ENCODE measurements at places on chromosomes 1 and 21.

DNA sequence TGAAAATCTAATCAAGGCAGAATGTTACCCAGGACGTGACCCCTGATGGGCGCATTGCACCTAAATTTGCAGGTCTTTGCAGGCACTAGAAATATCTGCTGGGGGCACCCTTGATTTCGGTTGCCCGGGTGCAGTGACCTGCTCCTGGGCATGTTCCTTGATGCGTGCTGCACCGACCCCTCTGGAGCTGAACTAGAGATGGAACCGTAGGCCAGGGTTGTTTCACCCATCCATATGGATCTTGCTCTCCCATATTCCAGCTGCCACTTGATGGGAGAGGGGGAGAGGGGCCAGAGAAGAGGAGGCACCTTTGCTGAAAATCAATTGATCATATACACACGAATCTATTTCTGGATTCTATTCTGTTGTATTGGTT, 8.4 kb upstream of the COL18A1 start:
- no peak for DNase-seq

DNA sequence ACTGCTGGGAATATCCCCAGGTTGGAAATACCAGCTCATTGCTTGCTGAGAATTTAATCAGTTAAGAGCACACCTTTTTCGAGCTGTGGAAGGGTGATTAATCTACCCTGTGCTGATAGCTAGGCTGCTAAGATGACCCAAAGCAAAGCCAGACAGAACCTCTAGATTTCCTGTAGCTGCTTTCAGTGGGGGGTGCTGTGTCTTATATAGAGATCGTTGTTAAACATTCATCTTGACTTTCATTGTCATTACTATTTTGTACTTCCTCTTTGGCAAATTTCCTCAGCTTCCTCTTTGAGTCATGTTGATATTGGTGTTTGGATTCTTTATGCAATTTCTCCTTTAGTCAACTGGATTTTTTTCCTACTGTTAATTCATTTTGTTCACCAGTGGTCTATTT, 155.3 kb downstream of the DISC1 start:
- DNase-seq = no peak

GRCh38 chr1:31041529-31041928, 24.0 kb downstream of the PUM1 start:
- no peak for DNase-seq

DNA sequence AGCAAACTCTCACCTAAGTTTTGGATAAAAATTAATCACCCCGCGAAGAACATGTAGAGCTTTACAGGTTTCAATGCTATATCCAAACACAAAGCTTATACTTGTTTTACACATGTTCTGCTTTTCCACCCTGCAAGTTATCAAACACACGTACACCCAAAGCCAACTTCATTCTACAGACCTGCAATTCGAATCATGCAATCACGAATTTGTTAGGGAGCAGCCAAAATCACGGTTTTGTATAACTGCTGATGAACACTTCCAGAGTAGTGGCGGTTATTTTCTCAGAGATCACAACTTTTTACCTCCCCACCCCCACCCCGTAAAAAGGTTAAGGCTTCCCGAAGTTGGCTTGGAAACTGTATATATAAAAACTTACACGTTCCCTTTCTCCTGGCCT, 1.4 kb downstream of the HMGN1 start:
- no peak for DNase-seq

GRCh38 chr21:44000360-44000759, 11.7 kb upstream of the TRAPPC10 start:
- no peak for DNase-seq

- DNase-seq = no peak
Observed at GRCh38 chr1:36965275-36966159, 68.8 kb downstream of the GRIK3 start.

GRCh38 chr1:244654108-244655038, 1.4 kb downstream of the DESI2 start:
- no peak for DNase-seq

- DNase-seq = no peak
Observed at GRCh38 chr21:45741691-45742090, 98.2 kb downstream of the PCBP3 start.

DNA sequence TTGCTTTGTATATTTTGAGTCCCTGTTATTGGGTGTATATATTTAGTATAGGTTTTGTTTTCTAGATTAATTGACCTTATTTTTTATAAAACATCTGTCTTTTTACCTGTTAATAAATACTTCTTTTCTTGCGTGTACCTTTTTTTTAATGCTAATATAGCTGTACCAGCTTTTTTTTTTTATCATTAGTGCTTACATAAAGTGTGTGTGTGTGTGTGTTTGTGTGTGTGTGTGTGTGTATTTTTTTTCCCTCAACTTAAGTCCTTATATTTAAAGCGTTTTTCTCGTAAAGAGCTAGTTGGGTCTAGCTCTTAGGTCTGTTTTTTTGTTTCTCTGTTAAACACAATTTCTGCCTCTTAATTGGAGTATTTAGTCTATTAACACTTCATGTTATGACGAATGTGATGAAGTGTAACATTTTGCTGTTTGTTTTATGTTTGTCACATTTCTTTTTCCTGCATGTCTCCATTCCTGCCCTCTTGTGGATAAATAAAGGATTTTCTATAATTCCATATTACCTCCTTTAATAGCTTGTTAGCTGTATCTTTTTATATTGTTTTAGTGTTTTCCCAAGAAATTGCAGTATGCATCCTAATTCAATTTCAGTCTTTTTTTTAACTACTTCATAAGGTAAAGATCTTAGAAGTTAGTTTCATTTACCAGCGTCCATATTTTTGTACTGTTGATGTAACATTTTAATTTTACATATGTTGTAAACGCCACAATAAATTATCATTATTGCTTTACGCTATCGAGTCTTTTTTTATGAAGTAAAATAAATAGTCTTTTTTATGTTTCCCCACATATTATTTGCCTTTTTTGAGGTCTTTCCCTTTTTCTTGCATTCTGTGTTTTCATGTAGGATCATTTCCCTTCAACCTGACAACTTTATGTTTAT, 4.3 kb downstream of the PRMT2 start:
- no peak for DNase-seq

DNA sequence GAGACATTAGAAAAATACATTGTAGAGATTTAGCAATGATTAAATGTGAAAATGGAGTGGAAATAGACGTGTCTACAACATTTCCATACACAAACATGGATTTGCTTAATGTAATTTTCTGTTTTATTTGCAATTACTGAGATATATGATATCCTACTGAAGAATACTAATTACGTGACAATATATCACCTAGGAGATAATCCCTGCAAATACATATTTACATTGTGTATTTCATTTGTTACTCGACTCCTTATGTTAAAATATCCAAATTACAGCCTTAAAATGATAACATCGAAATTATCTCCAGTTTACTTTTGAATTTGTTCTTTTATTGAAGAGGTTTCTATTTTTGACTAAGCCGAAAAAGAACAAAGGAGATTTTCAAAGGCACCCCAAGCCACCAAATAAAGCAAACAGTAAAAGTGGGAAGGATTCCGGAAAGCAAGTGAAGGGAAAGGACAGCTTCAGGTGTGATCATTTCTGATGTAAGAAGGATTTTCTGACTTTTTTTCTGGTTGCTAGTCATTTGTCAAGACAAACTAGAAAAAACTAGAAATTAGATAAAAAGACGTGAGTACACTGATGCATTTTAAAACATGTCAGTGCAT, 7.9 kb downstream of the LHX4 start:
- DNase-seq = no peak

DNA sequence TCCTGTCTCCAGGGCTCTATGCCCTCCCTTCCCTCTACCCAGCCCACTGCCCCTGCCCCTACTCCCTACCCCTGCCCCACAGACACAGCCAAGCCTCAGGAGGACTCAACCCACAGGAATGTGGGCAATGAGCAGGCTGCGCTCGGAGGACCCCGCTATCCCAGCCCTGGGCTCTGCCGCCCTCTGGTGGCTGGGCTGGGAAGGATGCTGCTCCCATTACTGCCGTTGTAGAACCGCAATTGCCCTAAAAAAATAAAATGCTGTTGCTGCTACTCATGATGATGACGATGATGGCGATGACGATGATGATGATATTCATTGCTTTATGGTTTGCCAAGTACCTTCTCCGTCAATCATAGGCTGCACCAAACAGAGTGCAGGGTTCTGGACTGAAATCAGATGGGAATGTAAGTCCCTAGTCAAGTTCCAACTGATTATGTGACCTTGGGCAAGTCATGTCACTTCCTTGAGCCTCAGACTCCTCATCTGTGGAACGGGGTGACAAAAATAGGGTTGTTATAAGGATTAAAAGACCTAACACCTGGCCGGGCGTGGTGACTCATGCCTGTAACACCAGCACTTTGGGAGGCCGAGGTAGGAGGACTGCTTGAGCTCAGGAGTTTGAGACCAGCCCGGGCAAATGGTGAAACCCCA, 24.6 kb downstream of the ARHGEF19 start:
- peak; percentile 76 for DNase-seq

DNA sequence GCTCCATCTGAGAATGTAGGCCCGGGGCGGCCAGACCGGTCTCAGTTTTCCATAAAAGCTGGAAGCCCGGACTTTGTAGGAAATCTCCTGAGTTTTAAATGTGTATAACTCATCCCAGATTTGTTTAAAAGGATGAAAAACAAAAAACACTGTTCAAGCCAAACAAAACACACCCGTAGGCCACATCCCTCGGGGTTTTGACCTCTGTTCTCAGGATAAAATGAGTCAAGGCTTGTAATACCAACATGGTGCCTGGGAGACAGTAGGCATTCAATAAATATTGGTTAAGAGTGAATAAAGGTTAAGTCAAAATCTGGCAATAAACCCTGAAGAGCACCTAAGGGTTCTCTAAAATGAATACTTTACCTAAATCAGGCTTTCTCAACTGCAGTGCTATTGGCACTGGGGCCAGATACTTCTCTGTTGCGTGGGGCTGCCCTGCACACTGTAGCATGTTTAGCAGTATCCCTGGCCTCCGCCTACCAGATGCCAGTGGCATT, 55.0 kb downstream of the KAZN start:
- no peak for DNase-seq

- DNase-seq = peak; percentile 98
Observed at GRCh38 chr21:42227909-42228708, 9.2 kb downstream of the ABCG1 start.

DNA sequence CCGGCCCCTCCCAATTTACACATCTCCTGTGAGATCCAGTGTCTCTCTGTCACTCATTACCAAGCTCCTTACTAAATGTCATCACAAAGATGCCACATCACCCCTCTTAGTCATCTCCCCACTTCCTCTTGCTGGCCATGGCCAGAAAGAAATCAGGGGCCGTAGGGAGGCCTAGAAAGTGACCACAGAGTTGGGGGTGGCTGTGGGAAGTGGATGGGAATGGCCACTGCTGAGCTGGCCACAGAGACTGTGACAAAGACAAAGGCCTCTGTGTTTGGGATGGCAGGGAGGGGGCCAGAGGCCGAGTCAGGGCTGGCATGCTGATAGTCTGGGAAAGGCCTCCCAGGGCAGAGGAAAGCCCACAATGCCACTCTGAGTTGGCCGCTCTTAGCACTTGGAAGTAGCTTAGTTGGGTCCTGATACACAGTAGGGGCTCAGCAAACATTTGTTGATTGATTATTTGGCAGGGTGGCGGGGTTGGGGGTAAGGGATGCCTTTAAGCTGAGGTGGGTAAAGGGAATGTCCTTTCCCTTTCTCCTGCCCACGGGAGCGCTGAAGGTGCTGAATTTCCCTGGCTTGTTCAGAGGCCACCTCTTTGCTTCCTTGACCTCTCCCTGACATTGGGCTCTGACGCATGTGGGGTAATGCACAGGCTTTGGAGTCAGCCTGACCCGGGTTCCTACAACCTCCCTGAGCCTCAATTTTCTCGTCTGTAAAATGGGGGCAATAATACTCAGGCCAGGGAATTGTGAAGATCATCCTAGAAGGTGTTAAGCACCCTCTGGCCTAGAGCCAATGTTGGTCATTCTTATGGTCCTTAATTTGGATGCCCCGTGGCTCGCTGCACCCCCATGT, 13.2 kb downstream of the NAV1 start:
- peak; percentile 60 for DNase-seq

- DNase-seq = no peak
Observed at GRCh38 chr1:206002871-206003801, at the start of gene RAB7B. Gene RAB7B, minus strand, starts transcription at chr1:206003395. Its CDS starts 9,260 bp downstream, at chr1:205994135.

- no peak for DNase-seq
Observed at GRCh38 chr1:244211559-244211944, 160.5 kb downstream of the ZBTB18 start.

- no peak for DNase-seq
Observed at GRCh38 chr1:213183036-213183672, 132.1 kb downstream of the RPS6KC1 start.

DNA sequence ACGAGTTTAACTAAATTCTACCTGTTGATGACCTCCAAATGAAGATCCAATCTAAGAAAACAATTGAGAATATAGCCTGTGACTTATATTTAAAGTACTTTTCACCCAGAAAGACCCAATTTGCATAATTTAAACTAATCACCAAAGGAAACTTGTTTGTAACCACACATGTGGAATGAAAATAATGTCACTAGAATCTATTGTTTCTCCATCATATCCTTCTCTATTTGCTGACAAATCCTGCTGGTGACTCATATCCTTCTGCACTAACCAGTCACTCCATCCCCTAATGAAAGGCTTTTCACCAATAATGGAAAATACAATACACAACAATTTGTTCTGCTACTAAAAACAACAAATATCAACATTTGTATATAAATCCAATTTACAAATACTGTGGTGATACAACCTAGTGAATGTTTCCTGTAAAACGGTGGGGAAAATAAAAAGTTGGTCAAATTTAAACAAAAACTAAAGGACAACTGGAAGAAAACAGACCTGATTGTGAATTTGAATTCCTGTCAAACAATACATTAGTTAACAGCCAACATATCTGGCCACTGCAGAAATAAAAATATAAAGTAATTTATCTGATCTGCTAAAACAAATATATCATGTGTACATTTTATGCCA, 6.5 kb downstream of the PTP4A2 start:
- no peak for DNase-seq

GRCh38 chr1:225651872-225652728, 823 bp downstream of the ENAH start:
- DNase-seq = no peak

- DNase-seq = no peak
Observed at GRCh38 chr1:48036710-48037355, 39.6 kb upstream of the TRABD2B start.

DNA sequence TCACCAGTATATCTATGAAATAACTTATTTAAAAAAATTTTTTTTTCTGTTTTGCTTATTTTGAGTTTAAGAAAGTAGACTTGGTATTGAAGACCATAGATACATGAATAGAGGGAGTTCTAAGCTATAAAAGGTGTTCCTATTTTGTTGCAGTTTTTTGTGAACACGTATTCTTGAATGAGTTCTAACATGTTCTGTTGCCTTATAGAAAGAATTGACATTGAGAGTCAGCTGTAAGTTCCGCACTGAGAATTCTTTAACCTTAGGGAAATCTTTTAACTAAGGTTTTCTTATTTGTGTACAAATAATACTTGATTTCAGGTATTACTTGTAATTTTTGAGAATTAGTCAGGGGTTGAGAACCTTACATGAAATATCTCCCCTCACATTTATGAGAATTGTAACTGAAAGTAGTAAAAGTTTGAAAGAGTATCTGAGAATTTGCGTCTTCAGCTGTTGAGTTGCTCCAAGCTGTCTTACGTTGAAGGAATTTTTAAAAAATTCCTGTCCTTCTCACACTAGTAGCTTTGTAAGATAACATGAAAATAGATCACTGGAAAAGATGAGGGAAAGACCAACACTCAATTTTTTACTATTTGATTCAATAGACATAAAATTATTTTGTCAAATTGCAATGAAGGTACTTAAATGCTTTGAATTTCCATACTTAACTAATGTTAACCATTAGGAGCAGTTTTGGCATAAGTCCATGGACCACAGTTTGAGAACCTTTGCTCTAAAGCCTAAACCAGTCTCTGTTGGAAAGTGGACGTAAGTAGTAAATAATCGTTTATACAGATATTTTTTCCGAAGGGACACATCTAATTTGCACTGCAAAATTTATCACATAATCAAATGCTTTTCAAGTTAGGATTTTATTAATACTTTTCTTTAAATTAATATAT, 3.8 kb downstream of the DR1 start:
- DNase-seq = no peak
